Stomach (tissue), 19 donors: ENCODE measurements at places on chromosomes 1 and 21. TPM values are rescaled to one million over a fixed set of nuclear protein-coding genes. Genes with fewer than 3 reads are reported as not detected.

DNA sequence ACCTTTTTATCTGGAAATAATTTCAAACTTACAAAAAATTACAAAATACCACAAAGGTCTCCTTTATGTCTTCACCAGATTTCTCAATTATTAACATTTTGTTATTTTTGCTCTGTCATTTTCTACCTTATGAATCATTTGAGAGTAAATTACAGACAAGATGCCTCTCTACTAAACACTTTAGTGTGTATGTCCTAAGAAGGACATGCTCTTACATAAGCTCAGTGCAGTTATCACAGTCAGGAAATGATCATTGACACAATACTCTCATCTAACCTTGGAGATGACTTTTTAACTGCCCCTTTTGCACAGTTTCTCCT is 378.9 kb upstream of the RUNX1 start:
- no peak for DNase-seq
- no peaks in the 10 kb centered on the region for H3K27me3 ChIP-seq
- H3K36me3 ChIP-seq = no peaks in the 10 kb centered on the region
- no peak overlapping the region for H3K4me3 ChIP-seq
- H3K4me1 ChIP-seq = no peaks in the 10 kb centered on the region

The S100A12 gene
- 58.3 TPM for polyA plus RNA-seq

- H3K27me3 ChIP-seq = no peaks in the 10 kb centered on the region
- H3K4me3 ChIP-seq = peak overlapping the region; percentile 55
- H3K36me3 ChIP-seq = no peaks in the 10 kb centered on the region
- H3K27ac ChIP-seq = peak overlapping the region; percentile 88
Observed at GRCh38 chr1:43349594-43350306, 9.0 kb upstream of the CDC20 start.

The HMGB4 gene
- polyA plus RNA-seq = not detected

DNA sequence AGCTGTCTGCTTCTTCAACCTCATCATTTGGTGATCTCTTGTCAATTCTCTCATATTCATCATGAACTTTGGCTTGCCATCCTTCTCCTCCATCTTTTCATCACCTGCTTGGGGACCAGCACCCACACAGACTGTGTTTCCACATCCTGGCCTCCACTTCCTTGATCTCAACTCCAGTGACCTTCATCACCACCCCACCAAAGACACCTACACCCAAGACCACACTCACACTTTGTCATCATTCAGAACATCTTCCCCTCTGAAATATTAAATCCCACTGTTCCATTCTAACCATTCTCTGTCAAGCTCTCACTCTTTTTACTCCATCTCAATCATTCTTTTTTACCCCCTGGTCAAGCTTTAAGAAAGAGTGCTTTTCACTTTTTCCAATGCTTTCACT is 115.5 kb upstream of the VAV3 start:
- H3K36me3 ChIP-seq = no peaks in the 10 kb centered on the region
- no peak for DNase-seq
- no peaks in the 10 kb centered on the region for H3K4me1 ChIP-seq
- no peak overlapping the region for H3K4me3 ChIP-seq
- H3K27ac ChIP-seq = no peak overlapping the region

GRCh38 chr1:183483224-183483623 is 10.9 kb downstream of the SMG7 start:
- no peak overlapping the region for H3K27ac ChIP-seq
- DNase-seq = no peak
- no peaks in the 10 kb centered on the region for H3K27me3 ChIP-seq
- no peaks in the 10 kb centered on the region for H3K36me3 ChIP-seq

DNA sequence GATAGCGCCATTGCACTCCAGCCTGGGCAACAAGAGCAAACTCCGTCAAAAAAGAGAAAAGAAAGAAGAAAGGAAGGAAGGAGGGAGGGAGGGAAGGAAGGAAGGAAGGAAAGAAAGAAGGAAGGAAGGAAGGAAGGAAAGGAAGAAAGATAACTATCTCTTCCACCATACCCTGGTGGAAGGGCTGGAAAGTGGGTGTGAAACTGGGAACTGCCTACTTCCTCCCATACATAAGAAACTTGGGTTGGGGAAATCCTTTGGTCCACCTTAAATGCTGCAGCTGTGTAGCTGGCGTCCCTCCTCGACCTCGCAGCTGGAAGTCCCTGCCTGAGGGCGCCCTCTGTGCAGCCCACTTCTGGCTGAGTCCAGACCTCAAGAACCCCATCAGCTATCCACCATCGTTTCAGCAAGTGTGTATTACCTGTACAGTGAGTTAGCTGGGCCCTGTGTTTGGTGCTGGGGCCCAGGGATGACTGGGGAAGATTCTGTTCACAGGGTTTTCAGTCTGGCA is 4.6 kb upstream of the FAM167B start:
- peak overlapping the region; percentile 90 for H3K27ac ChIP-seq
- no peak for DNase-seq
- no peak overlapping the region for H3K4me3 ChIP-seq

DNA sequence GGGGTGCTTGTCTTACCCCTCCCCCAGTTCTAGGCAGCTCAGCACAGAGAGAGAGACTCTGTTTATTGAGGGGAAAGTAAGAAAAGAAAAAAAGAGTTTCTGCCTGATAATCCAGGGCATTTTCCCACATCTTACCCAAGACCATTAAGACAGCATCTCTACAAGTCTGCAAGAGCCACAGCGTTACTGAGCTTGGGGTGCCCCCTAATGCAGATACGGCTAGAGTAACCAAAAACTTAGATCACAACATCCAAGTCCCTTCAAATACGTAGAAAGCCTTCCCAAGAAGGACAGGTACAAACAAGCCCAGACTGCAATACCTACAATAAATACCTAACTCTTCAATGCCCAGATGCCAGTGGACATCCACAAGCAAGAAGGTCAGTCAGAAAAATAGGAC is 6.2 kb upstream of the TEX50 start:
- H3K27ac ChIP-seq = no peak overlapping the region
- no peak for DNase-seq
- no peak overlapping the region for H3K4me3 ChIP-seq
- no peaks in the 10 kb centered on the region for H3K4me1 ChIP-seq
- H3K36me3 ChIP-seq = no peaks in the 10 kb centered on the region
- H3K27me3 ChIP-seq = no peaks in the 10 kb centered on the region

The MAEL gene
- polyA plus RNA-seq = not detected
